ENCODE measurements at places on chromosomes 2 and 18.

- DNase-seq: no peak
Observed at GRCh38 chr2:227578642-227579041, 20.1 kb upstream of the SCYGR2 start.

DNA sequence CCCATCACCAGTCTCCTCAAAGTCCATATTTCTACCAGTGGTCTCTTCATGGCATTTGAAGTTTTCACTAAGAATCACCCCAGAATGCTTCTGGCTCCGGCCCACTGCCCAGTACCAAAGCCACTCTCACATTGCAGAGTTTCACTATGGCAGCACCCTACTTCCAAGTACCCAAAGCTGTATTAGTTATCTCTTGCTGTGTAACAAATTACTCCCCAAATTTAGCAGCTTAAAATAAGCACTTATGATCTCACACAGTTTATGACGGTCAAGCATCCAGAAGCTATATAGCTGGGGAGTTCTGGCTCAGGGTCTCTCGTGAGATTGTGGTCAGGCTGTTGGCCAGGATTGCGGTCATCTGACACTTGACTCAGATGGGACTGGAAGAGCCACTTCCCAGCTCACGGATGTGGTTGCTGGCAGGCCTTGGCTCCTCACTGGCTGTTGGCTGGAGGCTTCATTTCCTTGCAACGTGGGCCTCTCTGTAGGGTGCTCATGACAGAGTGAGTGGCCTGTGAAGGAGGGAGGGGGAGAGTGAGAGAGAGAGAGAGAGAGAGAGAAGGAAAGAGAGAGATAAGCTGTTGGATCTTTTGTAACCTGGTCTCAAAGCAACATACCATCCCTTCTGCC lies 189.5 kb downstream of the CTIF start:
- no peak for DNase-seq

- no peak for DNase-seq
Observed at GRCh38 chr2:127844973-127845372, 13.0 kb downstream of the POLR2D start.

- DNase-seq: no peak
Observed at GRCh38 chr2:11435036-11435435, 30.9 kb downstream of the E2F6 start.

GRCh38 chr2:25494616-25495015 lies 152.9 kb upstream of the DNMT3A start:
- DNase-seq: no peak

DNA sequence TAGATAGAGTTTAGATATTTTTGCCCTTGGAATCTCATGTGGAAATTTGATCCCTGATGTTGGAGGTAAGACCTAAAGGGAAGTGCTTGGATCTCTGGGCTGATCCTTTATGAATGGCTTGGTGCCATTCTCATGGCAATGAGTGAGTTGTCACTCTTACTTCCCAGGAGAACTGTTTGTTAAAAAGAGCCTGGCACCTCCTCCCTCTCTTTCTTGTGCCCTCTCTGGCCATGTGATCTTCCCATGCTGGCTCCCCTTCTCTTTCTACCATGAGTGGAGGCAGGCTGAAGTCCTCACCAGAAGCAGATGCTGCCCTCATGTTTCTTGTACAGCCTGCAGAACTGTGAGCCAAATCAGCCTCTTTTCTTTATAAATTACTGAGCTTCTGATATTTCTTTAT lies 276.9 kb downstream of the ZNF804A start:
- no peak for DNase-seq

DNA sequence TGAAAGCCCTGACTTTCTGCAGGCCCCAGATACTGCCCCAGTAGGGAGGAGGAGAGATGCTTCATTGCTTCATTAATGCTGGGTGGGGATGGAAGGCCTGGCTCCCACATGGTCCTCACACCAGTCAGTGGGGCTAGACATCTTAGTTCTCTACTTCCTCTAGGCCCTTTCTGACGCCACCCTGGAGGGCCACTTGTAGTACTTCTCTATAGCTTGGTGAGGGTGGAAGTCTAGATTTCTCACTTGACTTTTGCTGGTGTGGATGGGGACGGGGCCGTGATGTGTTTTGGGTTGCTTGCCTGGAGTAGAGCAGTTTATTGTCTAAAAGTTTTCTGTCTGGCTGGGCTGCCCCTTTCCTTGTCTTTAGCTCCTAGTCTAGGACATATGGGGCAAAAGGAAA lies 18.7 kb downstream of the MERTK start:
- no peak for DNase-seq

GRCh38 chr2:174233771-174234275 lies 14.5 kb downstream of the OLA1 start:
- no peak for DNase-seq

- no peak for DNase-seq
Observed at GRCh38 chr2:151553-152334, 105.4 kb upstream of the FAM110C start.

DNA sequence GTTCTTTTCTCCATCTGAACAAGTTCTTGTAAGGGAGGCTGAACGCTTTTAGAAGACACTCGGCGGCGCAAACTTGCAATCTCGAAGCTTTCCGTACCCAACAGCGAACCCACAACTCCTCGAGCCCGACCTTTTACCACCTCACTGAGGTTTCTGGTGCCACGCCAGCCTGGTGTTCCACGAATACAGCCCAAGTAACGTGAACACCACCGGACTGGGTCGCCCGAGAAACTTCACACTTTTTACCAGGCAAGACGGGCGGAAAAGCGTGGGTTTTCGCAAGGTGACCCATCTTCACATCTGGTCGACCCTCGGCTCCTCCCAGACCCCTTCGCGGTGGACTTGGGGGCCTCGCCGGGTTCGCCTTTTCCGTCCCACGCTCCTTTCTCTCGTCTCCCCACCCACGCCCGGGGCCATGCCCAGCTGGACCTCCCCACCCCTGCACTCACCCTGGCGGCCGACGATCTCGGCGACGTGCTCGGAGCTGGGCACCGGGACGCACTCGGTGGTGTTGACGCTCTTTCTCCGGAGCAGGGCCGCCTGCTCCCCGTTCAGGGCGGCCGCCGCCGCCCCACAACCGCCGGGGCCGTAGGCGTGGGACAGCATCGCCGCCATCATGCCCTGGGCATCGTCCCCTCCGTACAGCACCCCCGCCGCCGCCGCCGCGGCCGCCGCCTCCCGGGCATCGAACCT lies 1.2 kb downstream of the MEX3C start:
- peak; percentile 64 for DNase-seq

DNA sequence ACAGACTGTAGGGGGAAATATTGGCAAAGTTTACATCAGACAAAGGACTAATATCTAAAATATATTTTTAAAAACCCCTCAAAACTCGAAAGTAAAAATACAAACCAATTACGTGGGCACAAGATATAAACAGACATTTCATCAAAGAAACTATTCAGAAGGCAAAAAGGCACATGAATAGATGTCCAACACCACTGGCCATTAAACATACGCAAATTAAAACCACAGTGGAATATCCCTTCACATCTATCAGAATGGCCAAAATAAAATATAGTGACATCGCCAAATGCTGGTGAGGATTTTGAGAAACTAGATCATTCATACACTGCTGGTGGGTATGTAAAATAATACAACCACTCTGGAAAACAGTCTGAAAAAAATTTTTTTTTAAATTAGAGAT lies 30.6 kb upstream of the PAPOLG start:
- DNase-seq: no peak

- no peak for DNase-seq
Observed at GRCh38 chr18:36580874-36581750, 247.7 kb downstream of the TPGS2 start.

DNA sequence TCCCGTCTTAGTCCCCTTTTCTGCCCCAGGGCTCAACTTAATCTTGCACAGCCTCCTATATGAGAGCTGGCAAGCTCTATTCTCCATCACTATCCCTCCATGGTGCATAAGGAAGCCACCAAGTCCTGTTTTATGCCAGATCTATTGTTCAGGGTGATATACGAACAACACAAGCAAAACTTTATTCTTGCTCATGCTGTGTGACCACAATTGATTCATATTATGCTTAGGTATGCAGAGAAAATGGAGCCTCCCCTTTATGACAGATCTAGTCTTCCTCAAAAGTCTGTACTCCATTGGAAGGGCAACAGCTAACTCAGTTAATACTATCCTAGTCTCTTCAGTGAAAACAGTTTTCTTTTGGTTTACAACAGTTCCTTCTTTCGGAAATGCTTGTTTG lies 94.0 kb upstream of the STON1 start:
- no peak for DNase-seq

- DNase-seq: no peak
Observed at GRCh38 chr18:63130176-63130575, 189.4 kb downstream of the BCL2 start.

- no peak for DNase-seq
Observed at GRCh38 chr2:134233728-134234136, 20.1 kb upstream of the MGAT5 start.

- no peak for DNase-seq
Observed at GRCh38 chr2:80348953-80349352, 44.4 kb upstream of the LRRTM1 start.

DNA sequence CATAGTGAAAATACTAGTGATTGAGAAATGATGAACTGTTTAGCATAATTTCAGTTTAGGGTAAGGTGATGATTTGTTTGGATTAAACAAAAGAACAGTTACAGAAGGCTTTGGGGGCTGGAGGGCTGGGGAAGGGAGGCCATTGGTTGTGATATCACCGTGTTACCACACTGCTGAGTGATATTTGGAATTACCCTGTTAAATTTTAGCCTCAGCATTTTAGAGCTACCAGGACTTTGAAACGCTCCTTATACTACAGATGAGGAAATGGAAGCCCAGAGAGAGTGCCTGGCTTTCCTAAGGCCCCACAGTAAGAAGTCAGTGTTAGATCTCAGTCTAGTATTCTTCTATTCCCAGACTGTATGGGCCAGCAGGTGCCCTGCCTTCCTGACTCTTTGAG lies 15.6 kb downstream of the ARHGEF33 start:
- no peak for DNase-seq

- DNase-seq: no peak
Observed at GRCh38 chr18:44516450-44516849, 164.2 kb upstream of the SETBP1 start.

- no peak for DNase-seq
Observed at GRCh38 chr2:60589104-60589503, 35.6 kb upstream of the BCL11A start.
